Progenitor cell of endocrine pancreas (in vitro differentiated cells): ENCODE measurements at places on chromosomes 12 and 14. TPM values are rescaled to one million over a fixed set of nuclear protein-coding genes. Genes with fewer than 3 reads are reported as not detected.
A peak's percentile ranks its signal among the peaks of the same experiment; 100 is the strongest.

The TAS2R7 gene
- total RNA-seq, result not detected in 2 replicates

The SLC17A8 gene
- total RNA-seq, result 1.2 and 1.5 TPM in 2 replicates

The NIN gene
- 21.0 and 22.2 TPM in 2 replicates for total RNA-seq

The SLC10A1 gene
- not detected in 2 replicates for total RNA-seq

The MYF5 gene
- not detected in 2 replicates for total RNA-seq

The IRAK3 gene
- total RNA-seq, result 0.02 TPM in 1 of 2 replicates, not detected in the other

The HOXC12 gene
- total RNA-seq, result not detected in 2 replicates

The CATSPERB gene
- total RNA-seq, result 5.6 and 5.7 TPM in 2 replicates

The DBX2 gene
- not detected in 2 replicates for total RNA-seq

The E2F7 gene
- total RNA-seq, result 15.9 and 17.5 TPM in 2 replicates

The SPTB gene
- 1.1 and 1.7 TPM in 2 replicates for total RNA-seq

The APOLD1 gene
- total RNA-seq, result 5.3 and 5.4 TPM in 2 replicates

GRCh38 chr12:83629931-83630330, 943.2 kb downstream of the TMTC2 start:
- no peak for DNase-seq
- H3K27ac ChIP-seq, result no peak overlapping the region
- H3K4me3 ChIP-seq, result no peak overlapping the region
- no peaks in the 10 kb centered on the region for H3K36me3 ChIP-seq

GRCh38 chr12:72369423-72369959, 97.3 kb downstream of the TRHDE start:
- no peak overlapping the region for H3K4me3 ChIP-seq
- no peak for DNase-seq
- H3K27ac ChIP-seq, result no peak overlapping the region
- H3K27me3 ChIP-seq, result no peaks in the 10 kb centered on the region

GRCh38 chr12:139585-139984, 73.0 kb downstream of the IQSEC3 start:
- H3K36me3 ChIP-seq, result no peaks in the 10 kb centered on the region
- peaks cover 54% of the 10 kb centered on the region for H3K27me3 ChIP-seq
- H3K4me3 ChIP-seq, result no peak overlapping the region
- H3K4me1 ChIP-seq, result peaks cover 20% of the 10 kb centered on the region

DNA sequence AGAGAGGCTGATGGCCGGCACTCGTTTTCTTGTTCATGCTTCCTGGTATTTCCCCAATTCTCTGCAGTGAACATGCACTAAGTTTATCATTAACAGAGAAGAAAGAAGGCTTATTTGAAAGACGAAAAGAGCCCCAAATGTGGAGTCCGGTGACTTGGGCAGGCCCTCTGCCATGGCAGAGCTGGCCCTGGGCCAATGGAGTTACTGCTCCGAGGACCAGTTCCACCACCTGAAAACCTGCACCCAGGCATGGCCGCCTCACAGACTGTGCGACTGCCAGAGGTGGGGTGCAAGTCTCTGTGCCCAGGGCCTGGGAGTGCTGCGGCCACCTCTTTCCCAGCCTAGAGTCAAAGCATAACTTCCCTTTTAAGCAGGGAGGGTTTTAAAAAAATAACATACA, 24.9 kb downstream of the DEGS2 start:
- DNase-seq, result no peak
- H3K4me1 ChIP-seq, result peaks cover 11% of the 10 kb centered on the region
- H3K36me3 ChIP-seq, result peaks cover 13% of the 10 kb centered on the region
- H3K27ac ChIP-seq, result peak overlapping the region; percentile 52
- no peak overlapping the region for H3K4me3 ChIP-seq

GRCh38 chr14:28656704-28657255, 109.8 kb upstream of the FOXG1 start:
- H3K36me3 ChIP-seq, result no peaks in the 10 kb centered on the region
- H3K27me3 ChIP-seq, result no peaks in the 10 kb centered on the region
- no peak overlapping the region for H3K27ac ChIP-seq
- DNase-seq, result no peak
- H3K4me1 ChIP-seq, result peaks cover 7% of the 10 kb centered on the region

- H3K4me3 ChIP-seq, result no peak overlapping the region
- DNase-seq, result no peak
- peak overlapping the region; percentile 73 for H3K27ac ChIP-seq
Observed at GRCh38 chr14:36856095-36856878, 194.6 kb downstream of the PAX9 start.

GRCh38 chr12:12821975-12822374, 8.8 kb downstream of the DDX47 start:
- H3K27me3 ChIP-seq, result no peaks in the 10 kb centered on the region
- peaks cover 4% of the 10 kb centered on the region for H3K4me1 ChIP-seq
- no peak overlapping the region for H3K27ac ChIP-seq

- H3K27me3 ChIP-seq, result peaks cover 9% of the 10 kb centered on the region
- no peak for DNase-seq
- H3K4me3 ChIP-seq, result no peak overlapping the region
Observed at GRCh38 chr12:130783110-130783715, 55.8 kb downstream of the STX2 start.

DNA sequence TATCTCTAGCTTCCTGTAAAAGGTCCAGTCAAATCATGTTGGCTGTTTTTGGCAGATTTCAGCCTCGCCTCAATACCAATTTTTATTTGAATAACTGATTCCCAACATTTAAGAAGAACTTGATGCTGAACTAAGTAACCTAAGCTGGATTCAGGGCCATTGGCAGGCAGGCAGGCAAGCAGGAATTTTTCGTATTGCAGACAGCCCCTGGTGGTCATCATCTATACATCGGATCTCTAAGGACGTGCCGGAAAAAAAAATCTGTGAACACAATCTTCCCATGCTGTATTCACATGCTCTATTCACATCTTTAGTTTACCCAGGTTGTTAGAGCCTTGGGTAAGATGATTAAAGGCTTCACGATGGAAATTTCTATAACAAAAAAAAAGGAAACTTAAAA, 7.0 kb downstream of the VCPKMT start:
- no peak for DNase-seq
- H3K4me1 ChIP-seq, result no peaks in the 10 kb centered on the region
- no peaks in the 10 kb centered on the region for H3K27me3 ChIP-seq

- H3K27me3 ChIP-seq, result no peaks in the 10 kb centered on the region
- H3K4me1 ChIP-seq, result peaks cover 13% of the 10 kb centered on the region
- no peak for DNase-seq
- no peaks in the 10 kb centered on the region for H3K36me3 ChIP-seq
Observed at GRCh38 chr14:100438678-100439592, 115.8 kb downstream of the SLC25A47 start.

GRCh38 chr12:2019126-2019525, 14.9 kb upstream of the DCP1B start:
- peaks cover 2% of the 10 kb centered on the region for H3K4me1 ChIP-seq
- peaks cover 16% of the 10 kb centered on the region for H3K27me3 ChIP-seq
- H3K4me3 ChIP-seq, result no peak overlapping the region
- no peak for DNase-seq

DNA sequence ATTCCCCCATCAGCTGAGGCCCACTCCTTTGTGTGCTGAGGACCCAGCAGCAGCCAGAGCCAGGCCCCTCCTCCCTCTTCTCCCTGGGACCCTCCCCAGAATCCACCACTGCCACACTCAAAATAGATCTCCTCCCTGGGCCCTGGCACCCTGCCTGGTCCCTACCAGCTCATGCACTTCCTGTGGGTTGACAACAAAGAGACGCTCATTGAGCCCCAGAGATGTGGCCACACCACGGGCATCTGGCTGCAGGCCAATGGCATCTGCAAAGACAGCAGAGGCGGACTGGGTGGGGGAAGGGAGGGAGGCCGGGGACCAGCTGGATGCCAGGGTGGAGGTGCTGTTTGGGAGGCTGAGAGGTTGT, 16.0 kb upstream of the ENDOU start:
- no peak for DNase-seq
- H3K36me3 ChIP-seq, result no peaks in the 10 kb centered on the region
- H3K27me3 ChIP-seq, result peaks cover 22% of the 10 kb centered on the region
- no peak overlapping the region for H3K4me3 ChIP-seq

- no peak overlapping the region for H3K4me3 ChIP-seq
- H3K36me3 ChIP-seq, result no peaks in the 10 kb centered on the region
- no peaks in the 10 kb centered on the region for H3K4me1 ChIP-seq
- H3K27me3 ChIP-seq, result no peaks in the 10 kb centered on the region
- H3K27ac ChIP-seq, result no peak overlapping the region
Observed at GRCh38 chr14:77053046-77053841, 24.7 kb upstream of the IRF2BPL start.

DNA sequence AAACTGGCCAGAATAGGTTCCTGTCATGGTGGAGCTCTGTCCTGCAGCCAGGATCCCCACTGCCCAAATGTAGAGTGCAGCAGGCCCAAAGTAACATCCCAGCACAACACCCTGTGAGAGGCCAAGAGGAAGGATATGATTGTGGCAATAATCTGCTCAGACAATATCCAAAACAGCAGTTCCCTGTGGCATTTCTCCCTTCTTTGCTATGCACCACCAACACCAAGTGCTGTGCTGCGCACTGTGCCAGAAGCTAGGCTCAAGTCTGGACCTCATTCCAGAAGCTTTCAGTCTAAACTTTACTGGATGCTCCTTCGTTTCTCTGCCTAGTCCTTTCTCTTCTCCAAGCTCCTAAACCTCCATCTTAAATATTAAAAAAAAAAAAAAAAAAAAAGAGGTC, 33.4 kb downstream of the SLC11A2 start:
- no peak for DNase-seq
- peaks cover 37% of the 10 kb centered on the region for H3K36me3 ChIP-seq
- no peaks in the 10 kb centered on the region for H3K27me3 ChIP-seq
- H3K4me1 ChIP-seq, result no peaks in the 10 kb centered on the region

- H3K4me1 ChIP-seq, result peaks cover 10% of the 10 kb centered on the region
- H3K27me3 ChIP-seq, result peaks cover 59% of the 10 kb centered on the region
- H3K27ac ChIP-seq, result no peak overlapping the region
- DNase-seq, result no peak
- no peaks in the 10 kb centered on the region for H3K36me3 ChIP-seq
Observed at GRCh38 chr12:54217774-54218241, 29.0 kb upstream of the SMUG1 start.

DNA sequence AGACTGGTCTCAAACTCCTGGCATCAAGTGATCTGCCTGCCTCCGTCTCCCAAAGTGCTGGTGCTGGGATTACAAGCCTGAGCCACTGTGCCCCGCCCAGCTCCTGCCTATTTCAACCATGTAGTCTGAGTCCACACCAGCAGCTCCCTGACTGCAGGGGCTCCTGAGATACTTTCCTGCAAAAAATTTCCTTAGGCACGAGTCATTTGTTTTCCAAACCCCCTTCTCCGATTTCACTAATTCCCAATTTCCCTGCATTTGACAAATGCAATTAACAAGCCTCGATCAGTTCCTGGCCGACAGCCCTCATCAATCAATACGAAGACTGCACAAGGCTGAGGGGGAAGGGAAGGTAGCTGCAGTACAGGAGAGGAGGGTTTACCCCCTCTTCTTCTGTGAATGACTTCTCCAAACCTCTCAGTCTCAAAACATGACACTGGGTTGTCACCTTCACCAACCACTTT, 10.1 kb downstream of the PSMB5 start:
- no peak for DNase-seq
- H3K36me3 ChIP-seq, result peaks cover 23% of the 10 kb centered on the region
- H3K4me1 ChIP-seq, result peaks cover 25% of the 10 kb centered on the region
- peak overlapping the region; percentile 72 for H3K27ac ChIP-seq
- peak overlapping the region; percentile 55 for H3K4me3 ChIP-seq
- no peaks in the 10 kb centered on the region for H3K27me3 ChIP-seq

DNA sequence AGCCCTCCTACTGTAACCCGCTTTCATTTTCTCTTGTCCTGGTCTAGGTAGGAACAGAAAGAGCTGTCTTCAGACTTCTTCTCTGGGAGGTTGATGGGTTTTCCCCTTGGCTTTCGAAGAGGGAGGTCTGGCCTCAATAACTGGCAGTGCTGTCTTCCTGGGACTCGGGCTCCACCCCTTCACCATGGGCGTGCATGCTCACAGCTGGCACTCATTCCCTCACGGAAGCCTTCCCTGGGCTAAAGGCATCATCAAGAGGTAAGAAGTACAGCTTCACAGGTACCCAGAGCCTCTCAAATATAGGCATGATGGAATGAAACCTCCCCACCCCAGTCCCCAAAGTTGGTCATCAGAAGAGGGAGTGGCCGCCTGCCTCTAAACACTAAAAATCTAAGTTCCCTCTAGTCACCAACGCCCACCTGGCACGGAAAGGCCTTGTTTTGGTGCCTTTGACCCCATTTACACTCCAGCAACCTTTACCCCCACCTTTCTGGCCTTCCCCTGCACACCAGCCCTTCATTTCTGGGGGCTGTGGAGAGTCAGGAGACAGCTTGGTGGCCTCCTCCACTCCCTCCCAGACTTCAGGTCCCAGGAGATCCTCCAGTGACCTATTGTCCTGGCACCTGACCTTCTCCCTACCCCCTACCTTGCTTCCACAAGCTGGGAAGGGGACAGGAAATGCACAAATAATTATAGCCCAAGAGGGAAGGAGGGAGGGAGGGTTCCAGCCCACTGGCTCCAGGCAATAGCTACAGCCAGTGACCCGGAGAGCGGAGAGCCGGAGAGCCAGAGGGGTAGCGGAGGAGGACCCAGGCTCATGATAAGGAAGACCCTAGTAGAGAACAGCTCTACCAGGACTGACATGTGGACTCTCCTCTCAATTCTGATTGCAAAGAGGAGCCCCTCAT, 2.8 kb downstream of the RAPGEF3 start:
- no peak overlapping the region for H3K4me3 ChIP-seq
- no peak overlapping the region for H3K27ac ChIP-seq
- DNase-seq, result no peak
- H3K4me1 ChIP-seq, result peaks cover 10% of the 10 kb centered on the region
- peaks cover 32% of the 10 kb centered on the region for H3K27me3 ChIP-seq
- no peaks in the 10 kb centered on the region for H3K36me3 ChIP-seq

- H3K36me3 ChIP-seq, result no peaks in the 10 kb centered on the region
- peaks cover 33% of the 10 kb centered on the region for H3K4me1 ChIP-seq
- peak overlapping the region; percentile 9 for H3K27ac ChIP-seq
- no peak for DNase-seq
- H3K27me3 ChIP-seq, result no peaks in the 10 kb centered on the region
Observed at GRCh38 chr12:81078469-81079196, 754 bp downstream of the ACSS3 start.

DNA sequence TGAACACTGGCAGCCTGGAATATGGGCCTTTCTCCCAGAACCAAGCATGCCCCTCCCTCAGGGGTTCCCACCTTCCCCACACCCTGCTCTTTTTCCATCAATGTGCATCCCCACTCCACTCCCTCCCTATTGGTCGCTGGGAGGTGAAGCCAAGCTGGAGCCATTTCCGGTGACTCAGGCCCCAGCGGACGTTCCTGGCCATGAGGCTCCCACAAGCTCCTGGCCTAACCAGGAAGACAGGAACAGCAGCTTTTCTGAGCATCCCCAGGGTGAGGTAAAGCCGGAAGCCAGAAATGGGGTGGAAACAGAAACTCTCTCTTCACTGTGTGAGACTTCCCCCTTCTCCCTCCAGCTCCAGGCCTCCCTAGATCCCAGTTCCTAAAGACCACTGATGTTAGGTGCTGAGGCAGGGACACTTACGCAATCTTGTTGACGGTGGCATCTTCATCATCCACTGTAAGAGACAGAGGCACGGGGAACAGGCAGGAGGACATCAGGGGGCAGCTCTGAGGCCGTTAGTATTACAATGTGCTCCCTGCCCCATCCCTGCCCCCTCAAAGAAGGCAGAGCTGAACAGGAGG, 5.1 kb downstream of the LMBR1L start:
- peaks cover 15% of the 10 kb centered on the region for H3K4me1 ChIP-seq
- no peak for DNase-seq
- no peak overlapping the region for H3K4me3 ChIP-seq
- peaks cover 8% of the 10 kb centered on the region for H3K36me3 ChIP-seq
- no peaks in the 10 kb centered on the region for H3K27me3 ChIP-seq

- no peak overlapping the region for H3K27ac ChIP-seq
- H3K4me3 ChIP-seq, result no peak overlapping the region
- no peaks in the 10 kb centered on the region for H3K4me1 ChIP-seq
Observed at GRCh38 chr12:101775816-101776215, 36.6 kb upstream of the SYCP3 start.

GRCh38 chr12:120678572-120678971, 8.4 kb upstream of the MLEC start:
- peaks cover 2% of the 10 kb centered on the region for H3K27me3 ChIP-seq
- no peaks in the 10 kb centered on the region for H3K36me3 ChIP-seq
- DNase-seq, result no peak
- no peak overlapping the region for H3K27ac ChIP-seq
- H3K4me1 ChIP-seq, result no peaks in the 10 kb centered on the region
